ENCODE measurements at places on chromosomes 13 and 19.
A peak's percentile ranks its signal among the peaks of the same experiment; 100 is the strongest.

DNA sequence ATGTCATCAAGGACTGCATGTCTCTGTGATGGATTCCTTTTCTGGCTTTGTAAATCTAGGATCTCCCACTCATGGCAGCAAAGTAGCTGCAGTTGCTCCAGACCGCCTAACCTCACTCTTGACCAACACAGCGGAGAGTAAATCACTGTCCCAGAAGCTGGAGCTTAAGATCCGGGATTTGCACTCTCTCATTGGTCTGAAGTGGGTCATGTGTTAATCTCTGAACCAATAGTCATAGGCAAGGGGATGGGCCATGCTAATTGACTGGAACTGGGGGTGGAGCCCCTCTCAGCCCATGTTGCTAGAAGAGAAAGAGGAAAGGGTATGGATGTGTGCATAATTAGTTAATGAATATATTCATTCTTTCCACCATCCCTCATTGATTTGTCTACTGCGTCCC lies 34.0 kb downstream of the VAV1 start:
- DNase-seq = no peak

GRCh38 chr13:97716746-97717145 lies 236.7 kb upstream of the IPO5 start:
- DNase-seq = no peak

DNA sequence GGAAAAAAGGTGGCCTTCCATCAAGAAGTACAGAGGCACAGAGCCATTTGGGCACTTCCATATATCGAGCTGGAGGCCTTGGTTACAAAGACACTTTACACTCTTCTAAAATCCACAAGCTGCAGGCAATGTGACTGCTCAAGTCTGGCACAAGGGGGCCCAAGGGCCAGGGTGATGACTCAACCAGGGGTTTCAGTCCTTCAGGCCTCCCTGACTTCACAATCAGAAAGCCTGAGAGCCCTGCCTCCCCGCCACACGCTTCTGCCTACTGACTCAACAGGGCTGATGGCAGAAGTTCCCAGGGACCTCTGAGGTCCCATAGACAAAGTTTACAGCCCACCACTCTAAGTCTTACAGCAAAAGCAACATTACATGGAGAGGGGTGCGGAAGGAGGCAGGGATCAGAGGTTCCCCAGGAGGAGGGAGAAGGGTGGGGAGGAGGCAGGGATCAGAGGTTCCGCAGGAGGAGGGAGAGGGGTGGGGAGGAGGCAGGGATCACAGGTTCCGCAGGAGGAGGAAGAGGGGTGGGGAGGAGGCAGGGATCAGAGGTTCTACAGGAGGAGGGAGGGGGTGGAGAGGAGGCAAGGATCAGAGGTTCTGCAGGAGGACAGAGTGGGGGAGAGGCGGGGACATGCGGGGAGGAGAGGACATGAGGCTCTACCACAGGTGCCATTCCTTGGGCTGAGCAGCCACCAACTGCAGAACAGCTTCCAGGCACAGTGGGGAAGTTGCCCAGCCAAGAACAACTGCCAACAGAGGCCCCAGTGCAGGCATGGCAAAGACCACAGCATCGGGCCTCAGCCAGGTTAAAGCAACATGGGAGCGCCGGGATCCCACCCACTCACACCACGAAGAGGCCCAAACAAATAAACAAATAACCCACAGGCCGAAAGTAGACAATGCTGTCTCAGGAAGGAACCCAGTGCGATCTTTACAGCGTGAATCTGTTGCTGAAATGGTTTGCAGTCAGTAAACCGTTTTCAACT lies 52.0 kb downstream of the SLC7A1 start:
- DNase-seq = peak; percentile 71

DNA sequence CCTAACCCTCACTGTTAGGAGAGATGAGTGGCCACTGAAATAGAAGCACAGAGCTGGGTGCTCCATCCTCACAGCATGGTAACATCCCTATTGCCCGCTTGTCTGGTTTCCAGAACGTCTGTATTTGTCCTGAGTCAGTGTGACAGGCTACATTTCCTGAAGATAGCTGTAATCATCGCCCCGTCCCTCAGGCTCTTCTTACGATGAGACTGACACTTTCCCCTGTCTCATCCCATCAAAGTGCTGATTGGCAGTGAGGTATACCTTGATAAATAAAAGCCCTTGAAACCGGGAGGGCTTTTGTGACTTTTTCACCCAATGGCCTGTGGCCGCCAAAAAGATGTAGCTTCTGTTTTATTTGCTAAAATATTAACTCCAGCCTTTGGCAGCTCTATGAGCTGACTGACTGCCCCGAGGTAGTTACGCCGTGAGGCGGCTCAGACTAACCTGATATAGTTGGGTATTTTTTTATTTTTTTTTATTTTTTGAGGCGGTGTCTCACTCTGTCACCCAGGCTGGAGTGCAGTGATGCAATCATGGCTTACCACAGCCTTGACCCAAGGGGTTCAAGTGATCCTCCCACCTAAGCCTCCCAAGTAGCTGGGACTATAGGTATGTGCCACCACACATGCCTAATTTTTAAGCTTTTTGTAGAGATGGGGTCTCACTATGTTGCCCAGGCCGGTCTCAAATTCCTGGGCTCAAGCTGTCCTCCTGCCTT lies 5.7 kb upstream of the LRRC4B start:
- DNase-seq = no peak

DNA sequence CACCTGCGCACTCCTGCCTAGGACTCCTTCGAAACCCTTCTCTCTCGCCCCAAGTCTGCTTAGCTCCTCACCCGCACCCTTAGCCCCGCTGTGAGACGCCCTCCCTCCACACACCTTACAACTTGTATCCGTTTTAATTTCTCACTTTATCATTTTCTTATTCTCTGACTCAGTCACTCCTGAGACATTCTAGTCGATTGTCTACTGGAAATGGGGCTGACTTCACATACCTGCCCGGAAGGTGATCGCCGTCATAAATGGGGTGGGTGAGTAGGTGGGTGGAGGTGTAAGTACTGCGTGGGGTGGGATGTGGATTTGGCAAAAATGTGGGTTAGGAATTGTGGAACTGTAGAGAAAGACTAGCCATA lies 714 bp downstream of the NDFIP2 start:
- peak; percentile 26 for DNase-seq

DNA sequence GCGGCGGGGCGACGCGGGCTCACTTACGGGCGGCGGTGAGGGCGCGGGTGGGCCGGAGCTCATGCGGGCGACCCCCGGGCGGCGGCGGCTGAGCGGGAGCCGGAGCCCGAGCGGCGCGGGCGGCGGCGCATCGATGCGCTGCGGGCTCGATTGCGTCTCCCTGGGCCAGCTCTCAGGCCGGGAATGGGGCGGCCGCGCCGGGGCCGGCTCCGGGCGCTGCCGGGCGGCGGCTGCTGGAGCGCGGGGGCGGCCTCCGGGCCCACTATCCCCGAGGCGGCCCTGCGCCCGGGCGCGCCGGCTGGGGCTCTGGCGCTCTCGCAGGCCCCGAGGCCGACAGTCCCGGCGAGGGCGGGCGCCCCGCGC lies 1.4 kb upstream of the TSHZ3 start:
- peak; percentile 22 for DNase-seq

GRCh38 chr19:24033301-24033962 lies 53.6 kb upstream of the ZNF254 start:
- DNase-seq = peak; percentile 95

DNA sequence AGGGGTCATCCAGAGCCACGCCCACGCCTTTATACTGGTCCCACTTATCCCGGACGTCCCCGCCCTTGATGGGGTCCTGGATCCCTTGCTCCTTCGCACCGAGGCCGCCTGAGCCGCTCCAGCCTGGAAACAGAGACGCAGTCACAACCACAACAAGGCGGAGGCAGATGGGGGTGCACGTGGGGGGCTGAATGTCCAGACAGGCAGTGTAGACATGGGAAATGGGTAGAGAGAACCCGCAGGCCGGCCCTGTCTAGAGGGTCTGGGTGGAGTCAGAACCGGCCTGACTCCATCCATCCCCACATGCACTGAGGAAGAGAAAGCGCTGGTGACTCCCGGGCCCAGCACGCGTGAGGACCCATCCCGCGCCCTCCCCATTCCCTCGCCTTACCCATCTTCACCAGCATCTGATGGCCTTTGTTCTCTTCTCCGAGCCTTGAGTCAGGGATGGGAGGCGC lies 23.0 kb downstream of the CHERP start:
- DNase-seq = no peak

DNA sequence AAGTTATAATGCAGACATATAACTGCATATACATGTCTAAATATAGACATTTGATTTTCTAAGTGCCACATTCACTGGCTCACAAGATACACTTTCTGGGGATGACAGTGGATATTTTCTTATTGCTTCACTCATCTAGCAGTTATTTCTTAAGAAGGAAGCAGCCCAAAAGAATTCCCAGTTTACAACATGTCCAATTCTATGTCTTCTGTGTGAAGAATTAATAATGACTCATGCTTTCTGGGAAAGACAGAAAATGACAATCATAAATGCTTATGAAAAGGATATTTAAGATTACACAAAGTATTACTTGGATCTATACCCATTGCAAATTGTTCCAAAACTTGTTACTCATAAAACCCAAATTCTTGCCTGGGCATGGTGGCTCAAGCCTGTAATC lies 543.4 kb downstream of the SUCLA2 start:
- no peak for DNase-seq
